Cortex of kidney (tissue), 1 donor: ENCODE measurements at places on chromosomes 1 and 21.

DNA sequence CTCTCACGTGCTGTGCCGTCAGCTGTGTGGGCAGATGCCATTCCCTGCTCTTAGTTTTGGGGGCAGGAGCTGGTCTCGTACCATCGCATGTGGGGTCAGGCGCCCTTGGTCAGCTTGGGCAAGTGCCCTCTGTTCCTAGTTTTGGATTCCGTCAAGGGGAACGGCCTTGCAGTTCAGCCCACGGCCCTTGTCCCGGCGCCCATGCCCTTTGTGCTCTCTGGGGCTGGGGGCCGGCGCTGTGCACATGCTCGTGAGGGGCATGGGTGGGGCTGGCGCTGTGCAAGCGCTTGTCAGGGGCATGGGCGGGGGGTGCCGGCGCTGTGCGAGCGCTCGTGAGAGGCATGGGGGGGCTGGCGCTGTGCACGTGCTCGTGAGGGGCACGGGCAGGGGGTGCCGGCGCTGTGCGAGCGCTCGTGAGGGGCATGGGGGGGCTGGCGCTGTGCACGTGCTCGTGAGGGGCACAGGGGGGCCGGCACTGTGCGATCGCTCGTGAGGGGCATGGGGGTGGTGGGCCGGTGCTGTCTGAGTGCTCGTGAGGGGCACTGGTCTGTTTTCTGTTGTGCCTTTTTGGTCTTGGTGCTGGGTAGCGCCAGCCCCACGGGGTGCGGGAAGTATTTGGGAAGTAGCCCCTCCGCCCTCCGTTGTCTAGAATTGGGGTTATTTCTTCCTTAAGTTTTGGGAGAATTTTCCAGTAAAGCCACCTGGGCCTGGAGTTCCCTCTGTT, 29.5 kb upstream of the DIP2A start:
- DNase-seq: no peak

DNA sequence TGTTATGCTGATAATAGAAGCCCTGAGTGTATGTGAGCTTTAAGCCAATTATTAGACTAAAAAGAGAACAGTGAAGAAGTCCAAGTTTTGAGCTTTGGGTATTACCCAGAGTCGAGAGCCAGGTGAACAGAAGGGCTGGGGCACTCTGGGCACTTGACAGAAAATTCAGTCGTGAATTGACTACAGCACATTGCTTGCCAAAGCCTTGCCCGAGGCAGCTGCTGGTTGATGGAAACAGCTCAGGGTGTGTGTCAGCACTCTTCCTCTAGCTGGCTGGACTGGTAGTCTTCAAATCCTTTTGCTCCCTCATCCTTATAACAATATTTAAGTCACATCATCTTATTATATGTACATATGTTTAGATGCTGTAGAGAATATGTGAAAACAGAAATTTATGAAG, 21.3 kb downstream of the PDE4B start:
- no peak for DNase-seq

DNA sequence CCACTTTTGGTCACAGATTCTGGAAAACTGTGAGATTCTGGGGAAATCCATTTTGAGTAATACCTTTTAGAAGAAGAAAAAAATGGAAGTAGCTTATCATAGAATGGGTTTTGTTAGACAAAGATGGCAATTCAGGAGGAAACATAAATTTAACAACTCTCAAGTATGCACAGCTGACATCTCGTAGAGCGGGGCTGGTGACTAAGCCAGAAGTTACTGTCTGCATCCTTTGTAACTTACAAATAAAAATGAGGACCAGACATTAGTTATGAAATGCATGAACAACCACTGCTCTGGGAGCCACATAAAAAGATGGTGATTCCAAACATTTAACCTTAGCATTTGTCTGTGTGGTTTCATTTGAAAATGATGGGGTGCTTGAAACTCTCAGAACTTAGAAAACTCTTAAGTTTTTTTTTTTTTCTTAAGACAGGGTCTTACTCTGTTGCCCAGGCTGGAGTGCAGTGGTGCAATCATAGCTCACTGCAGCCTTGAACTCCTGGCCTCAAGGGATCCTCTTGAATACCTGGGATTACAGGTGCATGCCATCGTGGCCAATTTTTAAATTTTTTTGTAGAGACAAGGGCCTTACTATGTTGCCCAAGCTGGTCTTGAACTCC, 49.2 kb upstream of the ATP5PO start:
- no peak for DNase-seq

GRCh38 chr1:244735404-244735803, 82.5 kb downstream of the DESI2 start:
- DNase-seq: no peak

GRCh38 chr1:15207031-15207828, 39.8 kb upstream of the FHAD1 start:
- no peak for DNase-seq

GRCh38 chr1:3481836-3482375, 27.4 kb downstream of the ARHGEF16 start:
- no peak for DNase-seq

GRCh38 chr1:54287801-54288211, 87.8 kb downstream of the MRPL37 start:
- no peak for DNase-seq

- no peak for DNase-seq
These were observed 31.9 kb upstream of the COL6A2 start for GRCh38 chr21:46065914-46066551.

GRCh38 chr1:30723331-30723755, at the start of gene MATN1:
Gene MATN1, minus strand, starts transcription at chr1:30723585. Its CDS starts 34 bp downstream, at chr1:30723551.
- no peak for DNase-seq

- no peak for DNase-seq
These were observed 17.5 kb downstream of the ITGB2 start for GRCh38 chr21:44903050-44903685.

GRCh38 chr1:199742547-199742946, 285.0 kb upstream of the NR5A2 start:
- DNase-seq: no peak

- DNase-seq: no peak
These were observed 4.7 kb downstream of the SZRD1 start for GRCh38 chr1:16371725-16372124.

- no peak for DNase-seq
These were observed 26.7 kb downstream of the KCNA2 start for GRCh38 chr1:110579460-110579859.

DNA sequence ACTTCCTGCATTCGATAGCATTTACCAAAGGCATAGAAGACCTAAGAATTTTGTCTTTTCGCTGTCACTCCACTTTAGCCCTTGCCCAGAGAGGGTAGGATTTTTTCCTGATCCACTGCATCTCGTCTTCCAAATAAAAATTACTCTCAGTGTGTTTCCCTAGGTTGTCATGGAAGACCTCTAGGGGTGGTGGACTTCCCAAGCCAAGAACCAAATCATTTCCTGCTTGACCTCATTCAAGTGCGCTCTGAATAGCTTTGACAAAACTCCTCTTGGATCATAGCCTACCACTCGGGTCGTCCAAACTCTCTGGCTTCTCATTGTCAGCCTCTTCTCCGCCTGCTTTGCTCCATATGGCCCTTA, 431 bp upstream of the C1orf52 start:
- no peak for DNase-seq

- no peak for DNase-seq
These were observed 6.3 kb downstream of the MX2 start for GRCh38 chr21:41367945-41368734.

DNA sequence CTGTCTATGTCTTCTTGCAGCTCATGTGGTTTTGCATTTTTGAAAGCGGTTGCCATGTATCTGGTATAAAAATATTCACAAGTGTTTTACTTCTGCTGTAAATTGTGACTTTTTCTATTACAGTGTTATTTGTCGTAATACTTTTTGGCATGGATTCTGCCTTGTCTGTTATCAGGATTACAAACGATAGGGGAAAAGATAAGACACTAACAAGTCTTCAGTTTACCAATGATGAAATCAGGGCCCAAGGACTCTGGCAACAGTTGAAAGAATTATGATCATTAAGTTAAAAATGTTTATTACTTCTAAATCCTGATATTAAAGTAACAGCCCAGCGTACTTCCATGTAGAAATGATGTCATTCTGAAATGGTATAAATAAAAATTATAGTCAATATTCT, 298.8 kb downstream of the KIF26B start:
- no peak for DNase-seq

DNA sequence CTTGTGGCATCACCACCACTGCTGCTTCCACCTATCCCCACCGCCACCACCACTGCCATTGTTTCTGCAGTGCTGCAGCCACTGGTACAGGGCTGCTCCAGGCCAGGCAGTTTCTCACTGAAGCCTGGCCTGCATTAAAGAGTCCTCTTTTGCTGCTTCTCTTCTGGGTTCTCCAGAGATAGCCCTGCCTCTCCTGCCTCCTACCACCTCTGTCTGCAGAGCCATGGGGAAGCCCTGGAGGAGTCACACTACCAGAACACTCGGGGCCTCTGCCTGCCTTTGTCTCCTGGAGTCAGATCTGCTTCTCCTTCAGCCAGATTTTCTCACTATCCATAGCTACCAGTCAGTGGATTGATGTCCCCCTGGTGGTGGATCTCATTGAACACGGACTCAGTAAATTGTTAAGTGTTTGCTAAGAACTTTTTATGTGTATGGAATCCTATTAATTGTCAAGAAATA, 37.7 kb upstream of the DDAH1 start:
- DNase-seq: no peak

DNA sequence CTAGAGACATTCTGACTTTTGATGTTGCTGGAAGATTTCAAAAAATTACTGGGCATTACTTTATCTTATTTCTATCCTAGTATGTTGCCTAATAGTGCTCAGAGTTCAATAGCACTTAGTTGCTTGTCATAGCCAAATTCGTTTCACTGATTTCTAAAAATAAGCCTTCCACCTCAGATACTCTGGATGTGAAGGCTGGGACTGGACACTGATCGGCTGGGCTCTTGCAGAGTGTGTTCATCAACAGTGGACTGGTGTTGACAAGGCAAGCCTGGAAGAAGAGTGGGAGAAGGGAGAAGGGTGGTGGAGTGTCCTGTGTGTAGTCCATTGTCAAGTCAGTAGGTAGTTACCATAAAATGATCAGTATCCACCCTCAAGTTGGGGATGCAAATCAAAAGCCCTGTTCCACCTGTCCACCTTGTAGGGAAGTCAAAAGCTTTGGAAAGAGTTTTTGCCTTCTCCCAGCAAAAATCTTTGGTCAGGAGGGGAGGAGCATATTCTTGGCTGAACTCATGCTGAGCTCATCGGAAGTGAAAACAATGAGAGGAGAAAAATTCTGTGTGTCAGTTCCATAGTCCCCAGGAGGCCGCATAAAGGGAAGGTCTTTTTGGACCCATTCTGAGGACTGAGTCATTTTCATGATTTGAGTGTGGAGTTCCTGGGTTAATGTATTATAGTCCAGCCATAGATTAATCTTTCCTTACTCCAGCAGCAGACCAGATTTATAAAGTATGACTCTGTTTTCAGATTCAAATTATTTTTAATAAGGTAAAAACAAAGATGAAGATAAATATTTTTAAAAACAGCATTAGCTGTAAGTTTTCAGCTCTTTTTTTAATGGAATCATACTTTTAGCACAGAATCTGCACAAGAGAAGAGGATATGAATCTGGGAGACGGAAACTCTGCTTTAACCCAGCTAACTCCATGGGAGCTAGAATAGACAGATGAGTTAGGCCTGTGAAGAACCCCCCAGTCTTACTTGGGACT, 99.5 kb upstream of the BMP8A start:
- no peak for DNase-seq

DNA sequence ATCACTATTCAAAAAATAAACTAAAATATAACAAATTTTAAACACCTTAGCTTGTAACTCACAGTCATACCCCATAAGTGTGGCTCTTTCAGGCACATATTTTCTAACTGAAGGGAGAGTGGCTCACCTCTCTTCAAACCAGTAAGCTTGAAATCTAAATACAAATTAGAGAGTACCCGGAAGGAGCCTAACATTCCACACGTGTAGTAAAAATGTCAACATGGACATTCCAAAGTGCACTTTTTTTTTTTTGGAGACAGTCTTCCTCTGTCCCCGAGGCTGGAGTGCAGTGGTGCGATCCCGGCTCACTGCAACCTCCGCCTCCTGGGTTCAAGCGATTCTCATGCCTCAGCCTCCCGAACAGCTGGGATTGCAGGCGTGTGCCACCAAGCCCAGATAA, 275.6 kb upstream of the ADGRL2 start:
- no peak for DNase-seq

- DNase-seq: no peak
These were observed 116.9 kb upstream of the NGF start for GRCh38 chr1:115454837-115455511.

DNA sequence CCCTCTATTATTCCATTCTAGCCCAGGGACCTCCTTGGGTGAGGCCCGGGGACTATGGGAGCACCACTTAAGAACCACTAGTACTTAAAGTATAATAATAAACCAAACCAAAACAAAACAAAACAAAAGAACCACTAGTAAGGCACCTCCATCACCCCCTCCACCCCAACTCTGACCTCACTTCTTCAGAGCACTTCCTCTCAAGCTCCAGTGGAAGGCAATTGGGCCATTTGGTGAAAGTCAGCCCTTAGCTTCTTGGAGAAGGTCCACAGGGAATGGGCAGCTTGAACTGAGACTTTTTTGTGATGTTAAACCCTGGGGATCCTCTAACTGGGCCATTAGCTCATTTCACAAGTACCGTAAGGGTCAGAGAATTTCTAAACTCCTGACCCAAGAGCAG, 237.3 kb downstream of the RHOU start:
- DNase-seq: no peak

DNA sequence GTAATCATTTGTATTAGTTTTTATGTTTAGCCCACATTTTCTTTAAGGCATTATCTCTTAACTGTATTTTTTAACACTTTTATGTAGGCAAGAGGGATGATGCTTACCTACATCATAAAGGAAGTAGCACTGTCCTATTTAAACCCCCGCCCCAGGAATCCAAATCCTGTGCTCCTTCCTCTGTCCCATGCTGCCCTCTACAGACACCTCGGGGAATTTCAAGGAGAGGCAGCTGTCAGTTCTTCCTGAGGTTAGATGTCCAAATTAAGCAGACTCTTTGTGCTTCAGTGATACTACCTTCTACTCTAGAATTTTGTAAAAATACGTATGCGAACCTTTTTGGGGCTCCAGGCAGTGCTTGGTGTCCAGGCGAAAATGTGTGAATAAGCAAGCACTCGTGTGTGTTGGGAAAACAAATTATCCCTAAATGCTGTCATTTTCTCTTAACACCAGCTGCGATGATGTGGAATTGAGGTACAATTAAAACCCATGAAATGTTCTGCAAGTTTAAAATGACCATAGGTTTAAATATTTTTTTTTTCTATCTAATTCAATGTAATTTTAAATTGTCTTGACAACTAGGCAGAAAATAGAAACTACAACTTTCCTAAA, 19.2 kb downstream of the CRCT1 start:
- DNase-seq: no peak

- DNase-seq: no peak
These were observed 21.8 kb upstream of the COL18A1 start for GRCh38 chr21:45383111-45383614.

DNA sequence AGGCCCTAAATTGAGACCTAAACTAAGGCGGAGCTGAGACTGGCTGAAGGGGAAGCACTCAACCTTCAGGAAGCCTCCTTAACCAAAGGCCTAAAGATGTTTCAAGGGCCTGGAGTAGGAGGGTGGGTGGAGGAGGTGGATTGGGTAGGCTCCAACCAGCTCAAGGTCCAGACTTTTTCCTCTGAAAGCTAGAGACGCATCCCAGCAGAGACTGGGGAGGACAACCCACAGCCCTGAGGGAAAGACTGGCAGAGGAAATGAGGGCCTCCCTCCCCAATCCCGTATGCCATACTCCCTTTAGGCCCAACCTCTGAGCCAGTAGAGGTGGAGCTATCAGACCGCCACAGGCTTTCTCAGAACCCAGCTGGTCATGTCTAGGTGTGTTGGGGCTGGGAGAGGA, 1.1 kb downstream of the ECM1 start:
- DNase-seq: no peak
